Progenitor cell of endocrine pancreas (in vitro differentiated cells): ENCODE measurements at places on chromosomes 2 and 18.

- peak overlapping the region; percentile 73 for H3K27ac ChIP-seq
- no peaks in the 10 kb centered on the region for H3K27me3 ChIP-seq
- H3K36me3 ChIP-seq, result peaks cover 49% of the 10 kb centered on the region
- no peak overlapping the region for H3K4me3 ChIP-seq
- peaks cover 3% of the 10 kb centered on the region for H3K4me1 ChIP-seq
These were observed 156.7 kb downstream of the ARHGAP28 start for GRCh38 chr18:6885992-6886796.

GRCh38 chr2:15829985-15830384 lies 110.4 kb upstream of the MYCN start:
- H3K36me3 ChIP-seq, result no peaks in the 10 kb centered on the region
- no peak overlapping the region for H3K27ac ChIP-seq
- H3K4me3 ChIP-seq, result no peak overlapping the region
- peaks cover 5% of the 10 kb centered on the region for H3K27me3 ChIP-seq
- no peak for DNase-seq

GRCh38 chr18:70158992-70159717 lies 46.3 kb downstream of the RTTN start:
- H3K4me3 ChIP-seq, result no peak overlapping the region
- H3K4me1 ChIP-seq, result peaks cover 7% of the 10 kb centered on the region
- H3K27me3 ChIP-seq, result no peaks in the 10 kb centered on the region
- no peak for DNase-seq
- peaks cover 71% of the 10 kb centered on the region for H3K36me3 ChIP-seq

DNA sequence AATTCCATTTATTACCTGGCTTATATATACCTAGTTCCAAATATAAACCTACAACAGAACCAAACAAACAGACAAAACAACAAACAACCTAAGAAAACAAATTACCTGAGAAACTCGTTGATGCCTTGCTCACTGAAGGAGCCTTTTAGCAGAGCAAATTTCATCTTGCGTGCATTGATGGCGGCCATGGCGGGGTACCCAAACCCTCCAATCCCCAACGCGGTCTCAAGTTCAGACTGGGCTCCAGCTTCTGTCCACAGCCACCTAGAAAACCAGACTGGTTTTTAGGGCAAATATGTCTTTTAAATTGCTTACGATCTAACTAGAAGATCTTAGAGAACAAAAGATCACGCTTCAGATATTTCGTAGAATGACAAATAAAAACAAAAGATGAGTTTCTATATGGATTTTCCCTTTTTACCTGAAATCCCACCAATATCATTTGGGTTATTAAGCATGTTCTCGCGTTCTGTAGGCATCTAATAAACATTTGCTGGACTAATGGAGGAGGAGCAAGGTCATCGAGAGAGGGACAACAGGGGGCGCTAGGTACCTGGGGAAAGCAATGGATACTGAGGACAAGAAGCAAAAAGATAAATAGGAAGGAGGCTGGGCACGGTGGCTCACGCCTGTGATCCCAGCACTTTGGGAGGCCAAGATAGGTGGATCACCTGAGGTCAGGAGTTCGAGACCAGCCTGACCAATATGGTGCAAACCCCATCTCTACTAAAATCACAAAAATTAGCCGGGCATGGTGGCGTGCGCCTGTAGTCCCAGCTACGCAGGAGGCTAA lies 25.2 kb downstream of the PDIA6 start:
- H3K27me3 ChIP-seq, result no peaks in the 10 kb centered on the region
- peaks cover 52% of the 10 kb centered on the region for H3K36me3 ChIP-seq
- H3K4me3 ChIP-seq, result no peak overlapping the region
- H3K27ac ChIP-seq, result no peak overlapping the region

DNA sequence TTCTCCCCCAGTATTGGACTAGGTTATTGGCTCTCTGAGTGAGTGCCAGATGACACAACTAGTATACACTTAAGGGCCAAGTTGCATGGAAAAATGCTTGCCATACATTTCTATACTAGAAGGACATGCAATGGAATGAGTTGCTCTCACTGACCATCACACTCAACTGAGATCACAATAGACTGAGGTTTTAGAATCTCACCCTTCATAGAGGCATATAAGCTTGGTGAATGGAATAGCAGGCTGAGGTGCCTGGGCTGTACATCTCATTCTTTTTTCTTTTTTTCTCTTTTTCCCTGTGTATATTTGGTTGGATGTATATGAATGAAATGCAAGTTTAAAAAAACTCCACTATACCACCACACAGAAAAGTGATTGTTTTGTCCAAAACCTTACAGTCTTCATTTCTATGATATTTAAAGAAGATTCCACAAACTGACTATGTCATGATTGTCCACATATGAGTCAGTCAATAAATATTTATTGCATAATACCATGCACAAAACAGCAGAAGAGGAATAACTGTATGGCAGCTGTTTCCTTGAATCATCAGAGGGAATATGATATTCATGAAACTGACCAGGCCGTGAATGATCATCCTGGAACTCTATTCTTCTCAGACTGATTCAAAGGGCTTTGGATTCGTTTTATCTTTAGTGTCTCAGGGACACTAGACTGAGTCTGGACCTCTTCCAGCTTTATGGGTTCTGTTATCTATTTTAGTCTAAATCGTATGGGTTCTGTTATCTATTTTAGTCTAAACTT lies 122.6 kb upstream of the STK17B start:
- no peak for DNase-seq
- peaks cover 5% of the 10 kb centered on the region for H3K4me1 ChIP-seq
- peaks cover 2% of the 10 kb centered on the region for H3K36me3 ChIP-seq
- no peak overlapping the region for H3K27ac ChIP-seq
- H3K27me3 ChIP-seq, result no peaks in the 10 kb centered on the region

- peaks cover 5% of the 10 kb centered on the region for H3K27me3 ChIP-seq
- peaks cover 4% of the 10 kb centered on the region for H3K4me1 ChIP-seq
- H3K4me3 ChIP-seq, result no peak overlapping the region
- H3K36me3 ChIP-seq, result no peaks in the 10 kb centered on the region
These were observed 82.2 kb upstream of the ITGA4 start for GRCh38 chr2:181374781-181375675.

- DNase-seq, result no peak
- H3K27me3 ChIP-seq, result no peaks in the 10 kb centered on the region
- H3K4me3 ChIP-seq, result no peak overlapping the region
These were observed 1462.8 kb upstream of the LRRTM1 start for GRCh38 chr2:81767187-81767912.

GRCh38 chr2:31324016-31324633 lies 90.2 kb downstream of the EHD3 start:
- no peak for DNase-seq
- H3K36me3 ChIP-seq, result no peaks in the 10 kb centered on the region
- H3K27me3 ChIP-seq, result no peaks in the 10 kb centered on the region

DNA sequence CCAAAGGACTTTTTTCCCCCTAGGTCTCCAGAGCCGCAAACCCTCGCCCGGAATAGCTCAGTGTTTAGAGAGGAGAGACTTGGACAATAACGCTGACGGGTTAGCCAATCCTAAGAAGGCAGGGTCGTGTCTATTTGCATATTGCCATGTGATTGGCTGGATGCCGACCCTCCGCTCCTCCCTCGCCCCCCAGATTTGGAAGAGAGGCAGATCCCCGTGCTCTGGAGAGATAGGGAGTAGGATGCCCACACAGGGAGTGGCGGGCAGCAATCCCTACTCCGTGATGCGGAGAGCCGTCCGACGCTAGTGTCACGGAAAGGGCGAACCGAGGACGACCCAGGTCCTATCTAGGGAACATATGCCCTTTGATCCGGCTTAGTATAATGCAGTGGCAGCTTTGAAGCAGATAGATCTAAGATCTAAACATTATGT lies 1.4 kb downstream of the WNT6 start:
- H3K36me3 ChIP-seq, result no peaks in the 10 kb centered on the region
- no peak for DNase-seq
- peak overlapping the region; percentile 29 for H3K4me3 ChIP-seq
- no peak overlapping the region for H3K27ac ChIP-seq
- peaks cover 11% of the 10 kb centered on the region for H3K4me1 ChIP-seq
- peaks cover 84% of the 10 kb centered on the region for H3K27me3 ChIP-seq

DNA sequence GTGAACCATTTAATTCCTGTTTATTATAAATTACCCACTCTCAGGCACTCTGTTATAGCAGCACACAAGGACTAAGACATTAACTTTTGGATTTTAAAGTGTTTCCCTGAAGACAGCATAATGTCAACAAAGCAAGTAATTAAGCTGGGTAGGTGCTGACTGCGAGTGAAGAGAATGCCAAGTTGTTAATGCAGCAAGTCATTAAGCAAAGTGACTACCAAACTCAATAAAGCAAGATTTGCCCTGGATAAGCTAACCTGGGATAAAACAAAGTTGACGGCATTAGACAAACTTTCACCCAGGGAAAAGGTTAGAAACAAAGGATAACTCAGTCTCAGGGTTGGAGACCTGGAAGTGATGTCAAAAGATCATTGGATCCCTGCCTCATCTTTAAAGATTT lies 28.4 kb upstream of the NABP1 start:
- H3K27ac ChIP-seq, result no peak overlapping the region
- H3K27me3 ChIP-seq, result no peaks in the 10 kb centered on the region
- H3K4me3 ChIP-seq, result no peak overlapping the region
- no peak for DNase-seq

- H3K4me1 ChIP-seq, result peaks cover 42% of the 10 kb centered on the region
- no peaks in the 10 kb centered on the region for H3K27me3 ChIP-seq
- peaks cover 2% of the 10 kb centered on the region for H3K36me3 ChIP-seq
- peak overlapping the region; percentile 84 for H3K27ac ChIP-seq
- H3K4me3 ChIP-seq, result no peak overlapping the region
- no peak for DNase-seq
These were observed 29.9 kb downstream of the PELI1 start for GRCh38 chr2:64114063-64114911.

- H3K36me3 ChIP-seq, result peaks cover 32% of the 10 kb centered on the region
- H3K27ac ChIP-seq, result no peak overlapping the region
- no peak for DNase-seq
- peaks cover 26% of the 10 kb centered on the region for H3K4me1 ChIP-seq
These were observed 19.7 kb upstream of the SAG start for GRCh38 chr2:233287871-233288270.

- peaks cover 3% of the 10 kb centered on the region for H3K27me3 ChIP-seq
- no peak overlapping the region for H3K4me3 ChIP-seq
- peaks cover 13% of the 10 kb centered on the region for H3K4me1 ChIP-seq
- H3K36me3 ChIP-seq, result no peaks in the 10 kb centered on the region
- no peak for DNase-seq
These were observed 3.3 kb upstream of the YES1 start for GRCh38 chr18:815353-815752.

DNA sequence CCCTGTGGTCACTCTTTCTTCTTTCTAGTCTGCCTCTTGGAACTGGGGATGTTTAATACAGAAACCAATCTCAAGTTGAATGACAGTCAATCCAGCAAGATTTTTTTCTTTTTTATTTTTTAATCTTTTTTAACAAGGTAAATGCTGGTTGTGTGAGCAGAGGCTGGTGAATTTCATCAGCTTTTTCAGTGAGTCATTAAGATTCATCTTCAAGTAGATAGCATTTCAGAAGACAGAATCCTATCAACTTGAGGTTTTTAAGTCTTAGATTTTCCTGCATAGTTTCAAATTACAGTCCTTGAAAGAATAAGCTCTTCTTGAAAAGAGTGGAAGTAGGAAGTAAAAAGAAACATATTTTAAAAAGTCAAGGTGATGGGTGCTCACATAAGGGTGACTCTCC lies 12.4 kb downstream of the SLC8A1 start:
- no peak overlapping the region for H3K4me3 ChIP-seq
- H3K27ac ChIP-seq, result no peak overlapping the region
- DNase-seq, result no peak
- H3K4me1 ChIP-seq, result no peaks in the 10 kb centered on the region
- H3K36me3 ChIP-seq, result no peaks in the 10 kb centered on the region

DNA sequence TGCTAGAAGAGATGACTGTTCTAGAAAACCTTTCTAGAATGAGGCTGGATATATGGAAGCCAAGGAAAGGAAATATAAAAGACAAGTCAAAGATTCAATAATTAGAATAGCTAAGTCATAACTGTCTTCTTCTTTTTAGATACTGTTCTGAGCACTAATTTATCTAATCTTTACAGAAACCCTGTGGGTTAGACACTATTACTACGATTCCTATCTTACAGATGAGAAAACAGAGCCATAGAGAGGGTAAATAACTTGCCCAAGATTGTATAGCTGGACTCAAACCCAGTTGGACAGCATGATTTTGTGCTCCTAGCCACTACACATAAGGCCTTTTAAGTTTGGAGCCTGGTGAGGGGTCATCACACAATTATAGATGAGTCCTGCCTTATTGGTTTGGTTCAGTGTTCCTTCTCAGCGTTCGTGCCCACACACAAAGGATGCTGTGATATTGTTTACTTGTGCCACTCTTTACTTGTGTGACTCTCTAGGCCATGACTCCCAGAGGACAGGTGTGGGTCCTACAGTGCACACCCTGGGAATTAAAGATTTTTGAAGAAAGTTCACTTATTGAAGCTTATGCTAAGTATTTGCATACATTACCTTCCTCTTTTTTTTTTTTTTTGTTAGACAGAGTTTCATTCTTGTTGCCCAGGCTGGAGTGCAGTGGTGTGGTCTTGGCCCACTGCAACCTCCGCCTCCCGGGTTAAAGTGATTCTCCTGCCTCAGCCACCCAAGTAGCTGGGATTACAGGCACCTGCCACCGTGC lies 153.7 kb downstream of the PRKCE start:
- DNase-seq, result no peak
- H3K4me1 ChIP-seq, result no peaks in the 10 kb centered on the region
- no peak overlapping the region for H3K4me3 ChIP-seq
- no peaks in the 10 kb centered on the region for H3K36me3 ChIP-seq
- peaks cover 18% of the 10 kb centered on the region for H3K27me3 ChIP-seq
- H3K27ac ChIP-seq, result no peak overlapping the region

- H3K27me3 ChIP-seq, result peaks cover 57% of the 10 kb centered on the region
- H3K4me3 ChIP-seq, result no peak overlapping the region
- DNase-seq, result no peak
- H3K4me1 ChIP-seq, result peaks cover 9% of the 10 kb centered on the region
- no peak overlapping the region for H3K27ac ChIP-seq
- no peaks in the 10 kb centered on the region for H3K36me3 ChIP-seq
These were observed 5.9 kb downstream of the LYPD1 start for GRCh38 chr2:132664096-132664495.

GRCh38 chr2:16227811-16228462 lies 287.6 kb downstream of the MYCN start:
- no peak for DNase-seq
- H3K27ac ChIP-seq, result no peak overlapping the region
- H3K27me3 ChIP-seq, result peaks cover 30% of the 10 kb centered on the region

DNA sequence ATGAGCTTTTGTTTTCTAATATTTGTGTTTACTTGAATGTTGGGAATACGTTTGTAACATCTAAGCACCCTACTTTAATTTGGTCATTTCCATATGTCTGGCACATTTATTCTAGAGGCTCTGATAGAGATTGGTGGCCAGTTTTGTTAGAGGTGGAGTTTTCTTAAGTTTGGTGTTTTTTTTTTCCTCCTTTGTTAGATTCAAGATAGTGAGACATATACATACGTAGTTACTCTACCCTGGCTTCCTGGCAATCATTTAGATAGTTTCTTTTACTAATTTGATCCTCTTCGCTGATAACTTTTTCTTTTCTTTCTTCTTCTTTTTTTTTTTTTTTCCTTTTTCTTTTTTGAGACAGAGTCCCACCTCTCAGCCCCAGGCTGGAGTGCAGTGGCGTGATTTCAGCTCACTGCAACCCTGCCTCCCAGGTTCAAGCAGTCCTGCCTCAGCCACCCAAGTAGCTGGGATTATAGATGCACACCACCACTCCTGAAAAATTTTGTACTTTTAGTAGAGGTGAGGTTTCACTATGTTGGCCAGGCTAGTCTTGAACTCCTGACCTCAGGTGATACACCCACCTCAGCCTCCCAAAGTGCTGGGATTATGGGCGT lies 26.6 kb downstream of the SMCHD1 start:
- H3K36me3 ChIP-seq, result peaks cover 45% of the 10 kb centered on the region
- peaks cover 3% of the 10 kb centered on the region for H3K4me1 ChIP-seq
- DNase-seq, result no peak
